ENCODE measurements at places on chromosomes 5 and 9. TPM values are rescaled to one million over a fixed set of nuclear protein-coding genes. Genes with fewer than 3 reads are reported as not detected.

- DNase-seq: no peak
Observed at GRCh38 chr5:149326611-149327010, 18.7 kb upstream of the GRPEL2 start.

DNA sequence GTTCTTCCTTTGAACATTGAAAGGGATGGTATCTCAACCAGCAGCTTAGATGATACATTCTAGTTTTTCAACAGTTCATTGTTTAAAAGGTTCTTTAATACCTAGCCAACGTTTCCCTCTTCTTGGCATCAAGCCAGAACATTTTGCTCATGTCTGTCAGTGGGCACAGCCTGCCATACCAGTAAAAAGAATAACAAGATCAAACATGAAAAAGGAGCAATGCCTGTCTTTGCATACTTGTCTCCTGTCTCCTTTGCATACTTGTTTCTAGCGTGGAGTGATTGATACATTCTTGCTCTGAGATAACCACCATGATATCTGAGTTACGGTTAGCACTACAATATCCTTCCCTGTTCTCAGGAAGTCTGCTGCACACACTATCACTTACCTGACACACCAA is 248.6 kb upstream of the DAPK1 start:
- no peak for DNase-seq

DNA sequence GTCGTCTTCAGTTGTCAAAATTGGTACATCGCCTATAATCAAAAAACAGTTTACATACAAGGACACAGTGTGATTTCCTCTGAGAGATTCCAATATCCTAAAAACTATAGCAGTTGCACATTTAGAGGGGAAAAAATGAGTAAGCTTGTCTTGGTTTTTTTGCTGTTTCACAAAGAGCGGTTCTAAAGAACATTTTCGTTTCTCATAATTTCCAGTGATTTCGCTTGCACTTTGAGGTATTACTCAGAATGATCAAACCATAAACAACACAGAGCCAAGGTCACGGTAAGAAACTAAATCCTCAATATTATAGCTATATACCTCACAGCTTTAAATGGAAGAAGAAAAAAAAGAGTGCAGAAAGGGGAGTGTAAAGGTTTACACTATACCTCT is 861 bp downstream of the MTX3 start:
- DNase-seq: no peak

DNA sequence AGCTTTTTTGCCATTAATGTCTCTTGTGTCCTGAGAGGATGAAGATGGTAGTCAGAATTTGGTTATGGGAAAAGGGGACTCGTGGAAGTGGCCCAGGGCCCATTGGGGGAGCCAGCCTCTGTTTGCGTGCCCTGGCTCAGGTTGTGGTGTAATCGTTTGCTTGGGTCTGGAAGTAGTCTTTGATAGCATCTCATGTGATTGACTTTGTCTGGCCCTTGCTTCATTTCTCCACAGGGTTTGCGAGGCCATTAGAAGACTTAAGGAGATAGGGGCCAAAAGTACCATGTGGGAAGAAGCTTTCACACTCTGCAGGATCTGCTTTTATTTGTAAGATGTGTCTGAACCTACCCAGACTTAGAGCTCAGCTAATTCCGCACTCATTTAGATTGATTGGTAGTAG is 114.5 kb downstream of the FGF1 start:
- DNase-seq: no peak

DNA sequence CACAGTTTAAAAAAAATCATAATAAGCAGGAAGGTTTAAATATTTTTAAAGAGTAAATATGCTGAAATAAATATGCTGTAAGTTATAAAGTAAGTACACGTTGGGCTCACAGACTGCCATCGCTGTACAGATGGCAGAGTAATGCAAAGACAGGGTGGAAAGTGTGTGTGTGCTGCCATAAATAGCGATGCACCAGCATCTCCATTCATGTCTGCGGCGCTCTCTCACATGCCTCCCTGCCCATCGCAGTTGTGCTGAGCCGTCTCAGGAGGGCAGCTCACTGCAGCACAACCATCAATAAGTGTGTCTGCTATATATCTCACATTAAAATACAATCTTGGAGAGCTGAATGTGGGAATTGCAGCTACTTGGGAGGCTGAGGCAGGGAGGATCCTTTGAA is 14.3 kb downstream of the MOCS2 start:
- no peak for DNase-seq

- DNase-seq: no peak
Observed at GRCh38 chr5:143052967-143053682, 282.9 kb downstream of the ARHGAP26 start.

- peak; percentile 67 for DNase-seq
Observed at GRCh38 chr5:141493500-141494422, 4.9 kb downstream of the PCDHGC5 start.

DNA sequence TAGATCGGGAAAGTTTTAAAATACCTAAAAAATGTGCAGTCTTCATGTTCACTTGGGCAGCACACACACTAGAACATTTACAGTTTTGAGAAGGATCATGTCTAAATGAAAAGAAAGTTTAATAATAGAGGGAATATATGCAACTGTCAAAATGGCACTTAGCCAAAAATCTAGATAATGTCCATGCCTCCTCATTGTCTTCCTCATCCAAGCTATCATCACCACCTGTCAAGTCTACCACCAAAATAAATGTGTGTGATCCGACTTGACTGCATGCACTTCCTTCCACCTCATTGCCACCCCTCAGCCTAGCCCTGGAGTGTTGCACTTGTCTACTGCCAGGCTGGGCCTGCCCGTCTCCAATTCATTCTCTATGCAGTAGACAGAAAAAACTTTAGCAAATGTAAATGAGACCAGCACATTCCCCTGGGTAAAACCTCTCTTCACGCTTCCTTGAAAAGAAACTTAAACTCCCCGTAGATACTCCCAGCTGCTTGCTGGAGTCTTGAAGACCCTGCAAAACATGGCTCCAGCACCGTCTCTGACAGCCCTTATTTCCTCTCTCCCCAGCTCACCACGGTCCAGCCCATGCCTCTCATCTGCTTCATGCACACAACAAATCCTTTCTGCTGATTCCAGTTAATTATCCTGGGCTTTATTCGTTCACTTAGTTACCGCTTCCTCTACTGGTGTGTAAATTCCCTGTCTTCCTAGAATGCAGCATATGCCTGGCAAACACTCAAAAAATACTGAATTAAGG is 66.9 kb downstream of the FANCC start:
- no peak for DNase-seq

- peak; percentile 71 for DNase-seq
Observed at GRCh38 chr9:70053864-70054263, 10.2 kb downstream of the MAMDC2 start.

DNA sequence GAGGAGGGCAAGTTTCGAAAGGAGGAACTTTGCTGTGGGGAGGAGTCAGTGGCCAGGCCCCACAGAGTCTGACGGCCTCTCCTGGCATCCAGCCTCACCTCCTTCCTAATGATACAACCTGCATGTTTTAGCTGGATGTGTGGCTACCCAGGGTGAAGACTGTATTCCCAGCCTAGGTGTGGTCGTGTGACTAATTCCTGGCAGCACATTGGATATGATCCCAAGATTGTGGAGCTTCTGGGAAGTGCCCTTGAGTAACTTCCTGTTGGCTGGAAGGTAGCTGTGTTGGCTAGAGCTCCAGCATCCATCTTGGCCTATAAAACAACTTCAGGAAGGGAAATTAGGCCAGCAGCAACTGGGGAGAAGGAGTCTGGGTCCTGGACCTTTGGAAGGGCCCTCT is 19.0 kb upstream of the LPCAT1 start:
- no peak for DNase-seq

DNA sequence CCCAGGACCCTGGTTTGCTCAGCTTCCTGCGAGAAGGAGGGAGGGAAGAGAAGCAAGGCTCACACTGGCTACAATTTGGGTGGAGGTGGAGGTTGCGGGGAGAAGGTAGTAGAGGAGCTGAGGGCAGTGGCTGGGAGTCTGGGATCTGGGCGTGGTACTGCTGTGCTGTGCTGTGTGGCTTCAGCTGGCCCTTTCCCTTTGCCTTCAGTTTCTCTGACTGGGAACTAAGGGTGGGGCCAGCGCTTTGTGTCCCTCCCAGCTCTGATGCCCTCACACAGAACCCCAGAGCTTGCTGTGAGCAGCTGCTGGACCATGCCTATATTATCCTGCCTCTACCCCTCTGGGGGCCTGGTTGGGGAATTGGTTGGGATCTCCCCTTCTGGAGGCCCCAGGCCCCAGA is 60.9 kb downstream of the RGS3 start:
- DNase-seq: peak; percentile 52

TMEM167A gene
- 145 TPM for total RNA-seq

PLCXD3 gene
- total RNA-seq: 0.20 TPM

CCDC192 gene
- not detected for total RNA-seq

KIF27 gene
- not detected for total RNA-seq

DNA sequence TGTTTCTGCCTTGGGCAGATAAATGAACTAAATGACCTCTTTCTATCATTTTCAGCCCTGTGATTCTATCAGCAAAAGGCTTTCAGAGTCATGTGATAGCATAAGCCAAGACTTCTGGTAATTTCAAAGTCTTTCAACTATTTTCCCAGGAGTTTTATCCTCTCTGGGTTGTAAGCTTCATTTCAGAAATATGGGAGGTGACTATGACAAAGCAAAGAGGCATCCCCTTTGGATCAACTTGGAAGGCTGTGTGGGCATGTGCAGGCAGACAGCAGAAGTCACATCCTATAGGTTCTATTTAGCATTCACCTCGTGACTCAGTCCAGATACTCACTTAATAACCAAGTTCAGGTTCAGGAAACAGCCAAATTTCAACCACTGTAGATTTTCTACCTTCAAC is 149.0 kb upstream of the FST start:
- DNase-seq: peak; percentile 49

GRCh38 chr5:116329503-116329902 is 244.7 kb downstream of the COMMD10 start:
- no peak for DNase-seq

- peak; percentile 38 for DNase-seq
Observed at GRCh38 chr9:94931740-94932139, 205.2 kb downstream of the AOPEP start.

GRCh38 chr9:95091601-95092261 is 225.8 kb downstream of the FANCC start:
- peak; percentile 92 for DNase-seq

SLC6A7 gene
- total RNA-seq: not detected

PCDHGC5 gene
- total RNA-seq: 1.1 TPM

GRCh38 chr5:152634586-152634985 is 229.5 kb upstream of the NMUR2 start:
- no peak for DNase-seq

Measured in RPMI7951 (cell line).